ENCODE measurements at places on chromosomes 12 and 14.

- peak; percentile 1 for DNase-seq
Measured at GRCh38 chr14:28242895-28243294, 523.7 kb upstream of the FOXG1 start.

GRCh38 chr14:103512701-103513611, 9.7 kb downstream of the CKB start:
- peak; percentile 100 for DNase-seq

- no peak for DNase-seq
Measured at GRCh38 chr14:100145682-100146464, 13.6 kb downstream of the DEGS2 start.

GRCh38 chr14:86782092-86782580, 1210.8 kb downstream of the GALC start:
- DNase-seq, result no peak

GRCh38 chr14:103086771-103087342, 2.8 kb downstream of the LBHD2 start:
- DNase-seq, result no peak
